AG09309 (cell line): ENCODE measurements at places on chromosomes 2 and 18.

DNA sequence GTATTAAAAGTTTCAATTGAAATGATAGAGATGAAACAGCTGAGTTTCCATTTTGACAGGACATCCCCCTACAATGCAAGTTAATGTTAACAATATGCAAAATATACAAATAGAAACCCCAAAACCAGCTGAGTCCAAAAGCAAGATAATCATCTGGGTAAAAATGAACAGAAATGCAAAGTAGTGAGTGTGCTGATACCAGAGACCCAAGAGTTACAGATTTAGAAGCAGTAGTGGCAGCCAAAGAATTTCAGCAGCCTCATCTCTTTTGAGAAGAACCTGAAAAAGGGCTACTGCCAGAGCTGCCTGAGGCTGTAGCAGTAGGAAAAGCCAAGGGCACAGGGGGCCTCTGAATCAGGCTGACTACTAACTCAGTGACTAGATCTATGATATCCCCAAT is 82.6 kb downstream of the THADA start:
- no peak for DNase-seq

GRCh38 chr2:148853458-148853857 is 21.6 kb upstream of the KIF5C start:
- no peak for DNase-seq

- DNase-seq: no peak
Measured at GRCh38 chr2:37784759-37785149, 113.3 kb upstream of the CDC42EP3 start.

DNA sequence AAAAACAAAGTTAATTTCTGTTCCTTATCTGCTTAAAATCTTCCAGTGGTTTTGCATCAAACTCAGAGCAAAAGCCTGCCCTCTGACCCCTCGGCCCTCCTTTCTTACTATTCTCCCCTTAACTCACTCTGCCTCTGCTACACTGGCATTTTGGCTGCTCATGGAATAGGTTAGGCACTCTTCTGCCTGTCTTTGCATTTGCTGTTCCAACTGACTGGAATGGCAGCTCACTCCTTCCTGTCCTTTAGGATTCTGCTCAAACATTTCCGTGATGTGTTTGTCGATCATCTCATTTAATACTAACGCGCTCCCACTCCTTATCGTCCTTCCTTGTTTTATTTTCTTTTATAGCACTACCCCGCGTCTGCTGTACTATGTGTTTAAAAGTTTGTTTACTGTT is 815 bp downstream of the CEBPZ start:
- DNase-seq: no peak

DNA sequence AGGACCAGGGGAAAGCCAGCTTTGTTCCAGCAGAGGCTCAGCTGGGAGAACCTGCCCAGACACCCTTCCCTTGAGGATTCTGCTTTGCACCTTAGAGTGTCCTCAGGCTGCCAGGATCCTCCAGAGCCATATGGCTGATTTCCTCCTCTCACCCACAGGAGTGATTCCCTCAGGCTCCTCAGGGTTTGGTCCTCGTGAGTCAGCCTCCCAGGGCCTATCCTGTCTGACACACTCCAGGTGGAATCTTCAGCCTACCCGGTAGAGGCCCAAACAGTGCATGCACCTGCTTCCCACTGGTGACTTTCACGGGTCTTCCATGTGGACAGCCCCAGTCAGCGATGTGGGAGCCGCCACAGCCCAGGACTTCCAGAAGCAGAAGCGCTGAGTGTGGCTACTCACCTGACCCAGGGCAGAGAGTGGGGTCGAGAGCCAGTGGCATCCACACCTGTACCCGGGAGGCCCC is 73.3 kb downstream of the TFCP2L1 start:
- DNase-seq: no peak

- no peak for DNase-seq
Measured at GRCh38 chr2:9308186-9308955, 101.8 kb downstream of the ASAP2 start.

- no peak for DNase-seq
Measured at GRCh38 chr18:32427084-32427900, 43.4 kb downstream of the GAREM1 start.

GRCh38 chr2:190763901-190764514 is 115.1 kb downstream of the NAB1 start:
- DNase-seq: no peak

- no peak for DNase-seq
Measured at GRCh38 chr2:43417300-43417699, 178.5 kb downstream of the THADA start.

GRCh38 chr2:70280242-70280798 is 13.2 kb downstream of the SNRPG start:
- no peak for DNase-seq

DNA sequence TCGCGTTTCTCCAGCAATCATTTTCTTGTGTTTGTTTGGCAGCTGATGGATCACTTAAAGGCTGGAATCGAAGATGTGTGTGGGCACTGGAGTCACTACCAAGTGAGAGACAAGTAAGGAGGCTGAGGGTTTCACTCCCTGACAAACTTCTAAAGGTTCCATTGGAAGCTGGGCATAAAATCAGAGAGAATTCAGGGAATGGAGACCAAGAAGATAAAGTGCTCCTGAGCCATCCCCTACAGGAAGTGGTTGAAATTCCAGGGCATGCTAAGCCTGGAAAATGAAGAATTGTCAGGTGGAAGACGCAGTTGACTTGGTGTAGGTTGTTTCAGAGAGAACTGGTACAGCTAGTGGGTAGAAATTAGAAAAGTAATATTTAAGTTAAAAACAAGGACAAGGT is 39.1 kb downstream of the SLC9A4 start:
- no peak for DNase-seq

- DNase-seq: no peak
Measured at GRCh38 chr2:145366341-145366740, 846.4 kb upstream of the ZEB2 start.

GRCh38 chr2:144490857-144491256 is 29.1 kb downstream of the ZEB2 start:
- no peak for DNase-seq

DNA sequence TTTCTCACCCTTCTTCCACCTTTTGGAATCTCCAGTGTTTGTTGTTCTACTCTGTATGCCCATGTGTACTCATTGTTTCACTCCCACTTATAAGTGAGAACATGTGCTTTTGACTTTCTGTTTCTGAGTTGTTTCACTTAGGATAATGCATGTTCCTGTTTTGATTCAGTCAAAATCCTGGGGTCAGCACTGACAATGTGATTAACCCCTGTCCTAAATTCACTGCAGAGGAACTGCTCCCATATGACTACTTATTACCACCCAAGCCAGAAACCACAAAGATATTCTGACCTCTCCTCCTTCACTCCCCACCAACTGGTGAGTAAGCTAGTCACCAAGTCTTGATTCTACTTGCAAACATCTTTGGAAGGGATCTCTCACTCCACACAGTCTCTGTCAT is 251.4 kb upstream of the TCF4 start:
- DNase-seq: no peak

- no peak for DNase-seq
Measured at GRCh38 chr2:153622285-153622684, 143.7 kb upstream of the RPRM start.

GRCh38 chr2:32342801-32343200 is 14.0 kb upstream of the BIRC6 start:
- DNase-seq: no peak

- DNase-seq: no peak
Measured at GRCh38 chr2:111703759-111704158, 180.2 kb downstream of the ANAPC1 start.

DNA sequence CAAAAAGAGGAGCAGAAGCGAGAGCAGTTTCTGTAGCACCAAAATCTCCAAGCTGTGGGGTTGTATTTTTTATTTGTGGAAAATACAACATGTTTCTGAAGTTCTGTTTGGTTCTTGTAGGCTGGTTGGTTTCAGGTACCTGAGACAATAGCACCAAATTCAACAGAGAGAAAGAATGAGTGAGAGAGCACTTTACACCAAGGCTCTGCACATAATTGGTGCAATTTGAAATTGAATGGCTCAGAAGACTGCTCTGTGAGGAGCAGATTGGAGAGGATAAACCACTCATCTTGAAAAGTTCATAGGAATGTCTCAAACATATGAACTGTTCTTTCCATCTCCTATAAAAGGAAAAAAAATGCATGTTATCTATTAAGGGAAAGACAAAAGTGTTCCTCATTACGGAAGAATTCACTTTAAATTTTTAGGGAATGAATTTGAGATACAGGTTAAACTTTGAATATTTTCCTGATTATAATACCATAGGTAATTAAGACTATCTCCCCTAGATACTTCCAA is 175.1 kb downstream of the ATAD2B start:
- no peak for DNase-seq

DNA sequence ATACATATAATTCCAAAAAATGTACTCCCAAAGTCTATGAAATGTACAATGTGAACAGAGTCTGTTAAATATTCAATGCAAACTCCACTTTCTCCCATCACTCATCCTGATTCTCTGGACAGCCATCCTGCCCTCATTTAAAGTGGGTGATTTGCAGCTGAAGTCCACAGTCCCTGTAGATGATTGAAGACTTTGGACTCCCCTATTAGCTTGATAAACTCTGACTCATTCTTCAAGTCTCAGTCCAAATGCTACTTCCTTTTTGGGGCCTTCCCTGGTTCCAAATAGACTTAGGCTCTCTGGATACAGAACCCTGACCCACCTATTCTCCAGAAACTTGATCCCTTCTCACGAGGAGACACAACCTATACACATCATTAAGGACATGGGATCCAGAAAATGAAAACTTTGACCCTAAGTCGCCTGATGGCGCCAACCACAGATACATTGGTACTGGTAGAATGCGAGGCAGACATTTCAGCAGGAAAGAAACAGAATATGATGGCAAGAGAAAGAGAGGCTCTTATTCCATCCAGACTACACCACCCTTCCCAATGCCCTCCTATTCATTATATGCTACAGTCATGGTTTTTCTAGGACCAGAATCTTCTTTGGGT is 122.7 kb downstream of the VIT start:
- no peak for DNase-seq

- no peak for DNase-seq
Measured at GRCh38 chr2:19757586-19757985, 144.2 kb downstream of the TTC32 start.

- no peak for DNase-seq
Measured at GRCh38 chr2:204670756-204671155, 125.5 kb downstream of the PARD3B start.

- no peak for DNase-seq
Measured at GRCh38 chr2:33167622-33168245, 221.0 kb downstream of the LTBP1 start.

DNA sequence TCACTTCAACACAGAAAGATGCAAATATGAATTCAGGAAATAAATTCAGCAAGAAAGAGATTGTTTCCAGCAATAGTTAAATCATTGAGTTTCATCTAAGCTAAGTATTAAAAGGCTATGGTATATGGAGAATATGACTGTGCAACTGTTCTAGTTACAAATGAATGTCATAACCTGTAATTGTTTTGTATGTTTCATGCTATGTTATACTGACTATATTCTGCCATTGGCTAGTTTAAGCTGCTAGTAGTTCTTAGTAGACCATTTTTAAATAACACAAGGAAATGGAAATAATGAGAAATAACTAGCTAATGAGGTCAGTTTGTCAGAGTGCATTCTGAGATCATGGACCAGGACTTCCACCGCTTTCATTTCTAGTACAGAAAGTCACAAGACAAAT is 1154.9 kb upstream of the TMEFF2 start:
- DNase-seq: no peak
